Nucleus accumbens (tissue), 56 donors: ENCODE measurements at places on chromosomes 3 and 15.

DNA sequence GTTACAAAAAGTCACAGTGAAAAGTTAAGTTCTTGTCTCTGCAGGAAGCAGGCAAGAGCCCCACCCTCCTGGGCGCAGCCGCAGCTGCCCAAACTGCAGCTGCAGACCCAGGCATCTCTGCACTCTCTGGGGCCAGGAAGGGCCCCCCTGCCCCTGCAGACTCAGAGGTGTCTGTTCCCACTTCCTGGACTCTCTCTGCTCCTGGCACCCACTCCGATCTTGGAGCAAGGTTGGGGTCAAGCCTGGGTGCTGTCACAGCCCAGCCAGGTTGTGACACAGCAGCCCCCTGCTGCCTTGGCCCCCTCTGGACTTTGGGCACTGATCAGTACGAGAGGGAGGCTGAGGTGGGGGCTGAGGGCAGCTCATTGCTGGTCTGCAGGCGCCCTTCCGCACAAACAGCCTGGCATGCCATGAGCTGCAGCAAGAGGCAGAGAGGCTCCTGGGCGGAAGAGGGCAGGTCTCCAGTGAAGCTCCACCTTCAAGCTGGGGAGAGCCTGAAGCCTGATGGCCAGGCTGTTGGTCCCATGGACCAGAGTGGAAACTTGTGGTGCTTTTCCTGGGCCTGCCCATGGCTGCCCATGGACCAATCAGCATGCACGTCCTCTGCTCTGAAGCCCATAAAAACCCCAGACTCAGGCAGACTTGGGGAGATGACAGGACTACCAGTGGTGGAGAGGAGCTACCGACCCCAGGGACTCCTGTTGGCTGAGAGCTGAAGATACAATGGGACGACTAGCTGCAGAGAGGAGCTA, 42.9 kb upstream of the LRRFIP2 start:
- DNase-seq = no peak

- no peak for DNase-seq
Measured at GRCh38 chr3:126160243-126161210, 19.9 kb downstream of the ALDH1L1 start.

DNA sequence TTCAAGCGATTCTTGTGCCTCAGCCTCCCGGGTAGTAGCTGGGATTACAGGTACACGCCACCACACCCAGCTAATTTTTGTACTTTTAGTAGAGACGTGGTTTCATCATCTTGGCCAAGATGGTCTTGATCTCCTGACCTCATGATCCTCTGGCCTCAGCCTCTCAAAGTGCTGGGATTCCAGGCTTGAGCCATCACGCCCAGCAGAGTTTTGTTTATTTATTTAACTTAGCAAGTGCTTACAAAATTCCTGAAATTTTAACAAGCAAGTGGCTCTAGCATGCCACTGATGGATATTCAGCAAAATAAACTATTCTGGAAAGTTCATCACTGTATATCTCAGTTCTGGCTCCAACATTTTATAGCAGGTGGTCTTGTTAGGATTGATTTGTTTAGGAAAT, 585.9 kb downstream of the OTOL1 start:
- DNase-seq = no peak

GRCh38 chr3:10505050-10505790, at the start of gene ATP2B2:
Gene ATP2B2, minus strand, starts transcription at chr3:10505586. Its CDS starts 56,043 bp downstream, at chr3:10449543.
- no peak for DNase-seq

GRCh38 chr3:194123726-194124125, 12.2 kb upstream of the HES1 start:
- no peak for DNase-seq

DNA sequence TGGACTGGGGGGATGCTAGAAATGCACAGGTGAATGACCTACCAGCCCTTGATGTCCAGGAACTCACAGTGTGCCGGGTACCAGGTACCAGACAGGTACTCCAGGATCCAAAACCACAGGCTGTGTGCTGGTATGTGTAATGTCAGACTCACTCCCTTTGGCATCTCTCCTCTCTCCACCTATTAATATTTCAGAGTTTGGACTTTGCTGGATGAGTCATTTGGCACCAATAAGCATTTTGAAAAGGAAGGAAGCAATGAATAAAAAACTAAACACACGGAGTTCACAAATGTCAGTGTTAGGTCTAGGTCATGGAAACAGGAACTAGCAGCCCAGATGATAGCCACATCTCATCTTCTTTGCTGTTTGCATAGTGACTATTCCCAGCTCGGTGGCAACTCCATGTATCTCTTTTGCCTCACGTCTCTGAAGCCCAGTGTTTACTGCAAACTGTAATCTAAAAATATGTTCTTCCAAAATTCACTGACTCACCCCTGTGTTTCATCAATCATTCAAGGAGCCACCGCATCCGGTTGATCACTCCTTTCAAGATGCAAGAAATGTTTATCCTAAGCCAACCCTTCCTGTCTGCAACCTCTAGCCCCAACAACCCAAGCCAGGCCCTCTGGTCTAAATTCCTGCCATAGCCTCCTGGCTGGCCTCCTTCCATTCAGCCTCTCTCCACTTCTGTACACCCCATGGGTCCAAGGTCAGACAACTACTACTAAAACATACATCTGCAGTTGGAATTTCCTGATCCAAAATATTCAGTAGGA, 8.4 kb downstream of the ITGB5 start:
- DNase-seq = no peak

GRCh38 chr15:88661041-88661700, 22.4 kb downstream of the ISG20 start:
- no peak for DNase-seq

- no peak for DNase-seq
Measured at GRCh38 chr3:59641169-59641899, 591.5 kb upstream of the CFAP20DC start.

DNA sequence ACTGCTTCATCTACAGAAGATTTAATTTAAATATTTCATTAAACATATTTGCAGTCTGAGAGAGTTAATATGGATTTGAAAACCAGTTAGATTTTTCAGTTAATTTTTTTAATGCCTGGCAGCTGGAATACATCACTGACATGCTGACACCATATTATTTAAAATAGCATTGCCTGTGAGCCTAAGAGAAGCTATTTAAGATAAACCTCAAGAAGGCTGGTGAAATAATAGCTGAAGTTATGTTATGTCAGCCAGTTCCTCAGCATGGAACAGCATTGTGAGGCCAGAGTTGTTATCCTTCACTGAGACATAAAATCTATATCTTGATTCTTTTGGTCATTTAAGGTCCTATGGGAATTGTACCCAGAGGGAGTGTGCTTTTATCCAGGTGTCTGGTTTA, 705.2 kb downstream of the NAALADL2 start:
- no peak for DNase-seq

DNA sequence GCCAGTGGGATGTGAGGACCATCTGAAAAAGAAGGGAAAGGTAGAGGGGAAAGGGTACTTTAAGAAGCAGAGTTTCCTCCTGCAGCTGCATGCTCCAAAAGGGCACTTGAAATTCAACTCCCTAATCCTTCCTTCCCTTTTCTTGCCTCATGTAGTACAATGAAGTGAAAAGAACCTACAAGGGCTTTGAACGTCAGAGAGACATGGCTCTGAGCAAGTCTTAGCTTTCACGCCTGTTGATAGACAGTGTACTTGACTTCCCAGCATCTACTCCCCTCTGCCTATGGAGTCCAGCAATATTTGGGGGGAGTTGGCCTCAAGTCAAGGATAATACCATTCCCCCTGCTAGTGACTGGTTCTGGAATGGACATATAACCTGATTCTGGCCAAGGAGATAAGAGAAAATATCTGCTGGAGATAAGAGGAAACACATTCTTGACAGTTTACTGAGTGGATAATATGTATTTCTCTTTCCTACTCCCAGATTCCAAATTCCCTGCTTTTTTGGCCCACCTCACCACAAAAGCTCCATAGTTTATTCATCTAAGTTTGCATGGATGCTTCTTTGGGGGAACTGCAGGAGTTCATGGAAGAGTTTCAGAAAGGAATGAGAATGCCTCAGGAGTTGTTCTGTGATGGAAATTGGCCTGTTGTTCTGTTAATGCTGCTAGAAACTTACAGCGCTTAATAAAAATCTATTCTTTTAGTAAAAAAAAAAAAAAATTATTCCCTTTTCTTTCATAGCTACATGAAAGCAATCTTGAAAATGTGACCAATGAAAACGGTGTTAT, 193.0 kb upstream of the TPM1 start:
- DNase-seq = no peak

GRCh38 chr3:20240154-20240883, 54.3 kb upstream of the SGO1 start:
- no peak for DNase-seq

DNA sequence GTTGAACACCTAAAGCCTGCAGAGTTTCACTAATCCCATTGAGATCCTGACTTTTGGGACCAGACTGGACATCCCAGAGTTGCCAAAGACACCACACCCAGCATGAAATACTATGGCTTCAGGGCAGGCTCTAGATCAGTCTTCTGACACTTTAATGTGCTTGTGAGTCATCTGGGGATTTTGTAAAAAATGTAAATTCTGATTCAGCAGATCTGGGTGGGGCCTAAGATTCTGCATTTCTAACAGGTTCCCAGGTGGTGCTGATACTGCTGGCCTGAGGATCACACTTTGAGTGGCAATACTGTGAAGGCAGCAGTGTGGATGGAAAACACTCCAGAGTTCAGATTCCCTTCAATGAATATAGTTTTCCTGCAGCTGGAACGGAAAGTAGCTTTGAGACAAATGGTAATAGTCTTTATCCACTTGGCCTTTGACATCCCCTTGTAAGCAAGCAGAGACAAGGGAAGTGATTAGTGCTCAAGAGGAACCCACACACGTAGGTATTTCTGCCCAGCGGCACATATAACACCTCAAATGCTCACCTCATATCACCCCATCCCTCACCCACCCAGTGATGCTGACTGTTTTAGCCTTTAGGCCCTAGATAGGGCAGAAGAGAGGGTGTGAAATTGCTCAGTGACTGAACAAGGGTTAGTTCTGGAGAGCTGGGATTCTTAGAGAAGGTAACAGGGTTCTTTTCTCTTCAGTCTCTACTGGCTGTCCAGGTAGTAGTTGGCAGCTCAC, 51.5 kb upstream of the GSK3B start:
- no peak for DNase-seq

- no peak for DNase-seq
Measured at GRCh38 chr3:26668171-26668570, 45.6 kb downstream of the LRRC3B start.

- DNase-seq = no peak
Measured at GRCh38 chr15:24943361-24943760, 11.4 kb upstream of the SNRPN start.

GRCh38 chr3:143315766-143316165, 196.2 kb downstream of the CHST2 start:
- no peak for DNase-seq

- DNase-seq = no peak
Measured at GRCh38 chr3:149967086-149967685, 3.5 kb downstream of the PFN2 start.

GRCh38 chr15:20340331-20340811, 201.2 kb downstream of the GOLGA6L6 start:
- no peak for DNase-seq

DNA sequence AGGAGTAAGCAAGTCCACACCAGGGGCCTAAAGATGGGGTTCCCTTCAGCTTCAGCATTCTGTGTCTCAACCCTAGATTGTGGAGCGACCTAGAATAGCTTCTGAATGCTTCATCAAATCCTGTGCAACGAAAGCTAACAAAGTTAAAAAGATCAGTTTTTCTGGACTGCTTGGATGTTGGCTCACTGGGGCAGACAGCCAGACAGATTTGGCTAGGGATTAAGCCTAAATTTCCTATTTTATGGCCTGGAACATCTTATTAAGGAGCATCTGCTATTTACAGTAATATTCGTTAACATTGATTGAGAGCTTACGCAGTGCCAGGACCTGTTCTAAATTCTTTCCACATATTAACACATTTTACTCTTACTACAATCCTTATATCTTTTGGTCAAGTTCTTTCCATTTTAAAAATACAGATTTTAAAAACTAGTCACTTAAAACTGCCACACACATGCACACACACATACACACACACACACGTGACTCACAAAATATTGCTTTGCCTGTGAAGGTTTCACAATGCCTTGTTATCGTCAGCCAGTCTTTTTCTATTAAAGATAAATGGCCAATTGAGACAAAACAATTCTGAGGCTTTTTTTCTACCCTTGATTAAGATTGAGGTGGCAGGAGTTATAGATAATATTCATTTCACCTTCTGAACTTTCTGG, 173.3 kb upstream of the SNTN start:
- no peak for DNase-seq

DNA sequence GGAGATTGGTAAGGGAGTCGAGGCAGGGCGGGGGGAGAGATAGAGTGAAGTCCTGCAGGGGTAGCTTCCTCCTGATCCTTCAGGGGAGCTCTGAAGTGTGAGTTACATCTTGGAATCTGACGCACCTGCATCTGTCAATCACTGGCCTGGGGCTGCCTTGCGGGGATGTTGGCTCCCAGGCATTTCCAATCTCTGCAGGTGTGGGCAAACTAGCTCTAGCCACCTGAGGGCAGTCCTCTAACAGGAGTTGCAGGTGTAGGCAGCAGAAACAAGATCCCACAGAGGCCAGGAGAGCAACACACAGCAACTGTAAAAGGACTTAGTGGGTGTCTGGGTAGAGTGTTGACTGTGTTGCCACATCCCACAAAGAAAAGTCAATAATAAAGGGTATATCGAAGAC, 63.6 kb downstream of the ZNF621 start:
- no peak for DNase-seq

- no peak for DNase-seq
Measured at GRCh38 chr3:166322391-166322790, 485.2 kb upstream of the BCHE start.

- DNase-seq = no peak
Measured at GRCh38 chr3:186700267-186700666, 16.9 kb upstream of the KNG1 start.

DNA sequence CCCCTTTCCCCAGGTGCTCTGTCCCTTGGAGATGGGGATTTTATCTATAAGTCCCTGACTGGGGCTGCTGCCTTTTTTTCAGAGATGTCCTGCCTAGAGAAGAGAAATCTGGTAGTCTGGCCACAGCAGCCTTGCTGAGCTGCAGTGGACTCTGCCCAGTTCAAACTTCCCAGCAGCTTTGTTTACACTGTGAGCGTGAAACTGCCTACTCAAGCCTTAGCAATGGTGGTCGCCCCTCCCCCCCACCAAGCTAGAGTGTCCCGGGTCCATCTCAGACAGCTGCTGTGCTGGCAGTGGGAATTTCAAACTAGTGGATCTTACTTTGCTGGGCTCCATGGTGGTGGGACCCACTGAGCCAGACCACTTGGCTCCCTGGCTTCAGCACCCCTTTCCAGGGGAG, 38.9 kb downstream of the TMEM266 start:
- DNase-seq = no peak

- DNase-seq = no peak
Measured at GRCh38 chr15:58484791-58485600, 53.2 kb downstream of the LIPC start.

- DNase-seq = no peak
Measured at GRCh38 chr15:36953346-36953745, 147.0 kb downstream of the MEIS2 start.

DNA sequence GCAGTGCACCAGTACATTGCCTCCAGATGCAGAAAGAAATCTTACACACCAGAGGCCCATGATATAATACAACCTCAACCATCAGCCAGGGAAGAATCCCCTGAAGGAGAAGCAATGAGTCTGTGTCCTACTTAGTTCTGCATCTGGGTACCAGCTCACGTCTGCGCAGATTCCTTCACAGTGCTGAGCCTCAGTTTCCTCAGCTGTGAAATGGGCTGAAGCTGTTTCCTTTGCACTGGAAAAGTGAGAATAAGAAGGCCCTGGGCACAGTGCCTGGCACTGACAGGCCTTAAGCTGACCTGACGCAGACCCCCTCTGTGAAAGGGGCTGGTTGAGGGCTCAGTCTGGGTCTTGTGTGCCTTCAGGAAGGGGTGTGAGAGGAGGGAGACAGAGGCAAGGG, 20.7 kb downstream of the ATP2B2 start:
- no peak for DNase-seq

GRCh38 chr3:186902154-186902553, 28.2 kb upstream of the ST6GAL1 start:
- DNase-seq = no peak
